ENCODE measurements at places on chromosomes 3 and 15. TPM values are rescaled to one million over a fixed set of nuclear protein-coding genes. Genes with fewer than 3 reads are reported as not detected.

POPDC2 gene
- 2.1 TPM for polyA plus RNA-seq

GXYLT2 gene
- polyA plus RNA-seq, result 1.5 TPM

C2CD4B gene
- polyA plus RNA-seq, result 8.1 TPM

MUSTN1 gene
- polyA plus RNA-seq, result 39.0 TPM

HCLS1 gene
- 31.0 TPM for polyA plus RNA-seq

ISL2 gene
- 0.38 TPM for polyA plus RNA-seq

AGTR1 gene
- polyA plus RNA-seq, result 4.2 TPM

GOLGA6L10 gene
- 0.63 TPM for polyA plus RNA-seq

GPR62 gene
- 0.05 TPM for polyA plus RNA-seq

OXSM gene
- polyA plus RNA-seq, result 15.5 TPM

PLCL2 gene
- polyA plus RNA-seq, result 6.3 TPM

DPPA4 gene
- polyA plus RNA-seq, result 0.29 TPM

ABHD17C gene
- polyA plus RNA-seq, result 23.6 TPM

RUVBL1 gene
- polyA plus RNA-seq, result 53.7 TPM

CHDH gene
- 2.8 TPM for polyA plus RNA-seq

SCN5A gene
- 0.02 TPM for polyA plus RNA-seq

BCHE gene
- polyA plus RNA-seq, result 1.7 TPM

CCR5 gene
- 16.6 TPM for polyA plus RNA-seq

GPR156 gene
- polyA plus RNA-seq, result 0.14 TPM

C3orf33 gene
- 2.6 TPM for polyA plus RNA-seq

WDR72 gene
- 0.10 TPM for polyA plus RNA-seq
